ENCODE measurements at places on chromosomes 16 and 17. TPM values are rescaled to one million over a fixed set of nuclear protein-coding genes. Genes with fewer than 3 reads are reported as not detected.

DNA sequence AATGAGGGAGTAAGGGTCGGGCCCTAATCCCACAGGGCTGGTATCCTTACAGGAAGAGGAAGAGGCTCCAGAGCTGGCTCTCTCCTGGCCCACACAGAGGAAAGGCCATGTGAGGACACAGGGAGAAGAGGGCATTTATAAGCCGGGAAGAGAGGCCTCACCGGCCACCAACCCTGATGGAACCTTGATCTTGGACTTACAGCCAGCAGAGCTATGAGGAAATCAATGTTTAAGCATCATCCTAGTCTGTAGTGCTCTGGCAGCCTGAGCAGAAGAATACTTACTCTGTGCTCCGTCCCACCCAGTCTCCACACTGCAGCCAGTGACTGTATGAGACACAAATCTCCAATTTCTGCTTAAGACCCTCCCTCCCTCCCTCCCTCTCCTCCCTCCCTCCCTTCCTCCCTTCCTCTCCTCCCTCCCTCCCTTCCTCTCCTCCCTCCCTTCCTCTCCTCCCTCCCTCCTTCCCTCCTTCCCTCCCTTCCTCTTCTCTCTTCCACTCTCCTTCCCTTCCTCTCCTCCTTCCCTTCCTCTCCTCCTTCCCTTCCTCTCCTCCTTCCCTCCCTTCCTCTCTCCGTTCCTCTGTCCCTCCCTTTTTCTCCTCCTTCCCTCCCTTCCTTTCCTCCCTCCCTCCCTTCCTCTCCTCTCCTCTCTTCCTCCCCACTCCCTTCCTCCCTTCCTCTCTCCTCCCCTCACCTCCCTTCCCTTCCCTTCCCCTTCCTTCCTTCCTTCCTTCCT lies 8.9 kb upstream of the TMEM220 start:
- no peak for DNase-seq

GRCh38 chr17:4931963-4932362 lies at the start of gene GP1BA:
TSS of gene GP1BA (plus strand) at chr17:4932277. CDS start at chr17:4932605, 328 bp downstream.
- no peak for DNase-seq

GRCh38 chr17:44320066-44320465 lies 4.6 kb downstream of the SLC25A39 start:
- no peak for DNase-seq

- peak; percentile 46 for DNase-seq
These were observed 23.8 kb downstream of the COTL1 start for GRCh38 chr16:84593825-84594724.

GRCh38 chr16:49564496-49565229 lies 191.1 kb downstream of the C16orf78 start:
- no peak for DNase-seq

- no peak for DNase-seq
These were observed 20.4 kb upstream of the CDH11 start for GRCh38 chr16:65142276-65142675.

DNA sequence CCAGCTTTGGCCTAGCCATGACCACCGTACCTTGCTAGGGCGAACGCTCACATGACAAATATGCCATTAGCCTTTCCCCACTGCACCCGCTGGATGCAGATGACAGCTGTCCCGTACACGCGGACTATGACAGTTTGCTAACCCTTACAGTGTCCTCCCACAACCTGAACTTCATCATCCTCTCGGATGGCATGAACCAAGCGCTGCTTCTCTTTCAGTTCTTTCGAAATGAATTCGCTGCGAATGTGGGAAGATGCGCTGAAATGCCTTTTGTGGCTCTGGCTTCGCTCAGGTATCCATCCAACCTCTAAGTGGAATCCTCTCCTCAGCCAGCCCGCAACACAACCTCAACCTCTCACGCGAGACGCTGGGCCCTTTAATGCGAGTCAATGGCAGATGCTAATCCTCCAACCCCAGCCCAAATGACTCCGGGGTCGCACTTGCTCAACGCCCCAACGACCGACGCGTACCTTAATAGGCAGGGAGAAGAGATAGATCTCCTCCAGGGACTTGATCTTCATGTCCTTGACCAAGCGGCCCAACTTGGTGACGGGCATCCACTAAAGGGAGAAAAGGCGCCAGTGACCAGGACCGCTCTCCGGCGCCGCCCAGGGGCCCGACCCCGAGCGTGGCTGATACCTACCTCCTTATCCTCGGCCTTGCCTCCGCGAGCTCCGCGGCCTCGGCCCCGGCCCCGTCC lies 670 bp downstream of the RPS2 start:
- peak; percentile 65 for DNase-seq

DNA sequence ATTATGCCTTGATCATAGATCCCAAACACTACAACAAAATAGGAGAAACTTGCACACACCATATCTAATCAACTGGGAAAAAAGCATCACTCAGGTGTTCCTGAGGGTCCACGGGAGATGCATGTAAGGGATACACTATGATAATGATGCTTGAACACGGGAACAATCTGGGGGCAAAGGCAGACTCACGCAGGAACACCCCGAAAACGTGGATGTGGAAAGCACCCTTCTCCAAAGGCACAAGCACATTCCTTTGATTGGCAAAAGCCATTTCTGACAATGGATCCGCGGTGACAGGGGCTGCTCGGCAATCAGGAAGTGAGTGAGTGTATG lies 1.3 kb downstream of the ZNF652 start:
- no peak for DNase-seq

- DNase-seq, result no peak
These were observed 18.8 kb upstream of the SLC5A11 start for GRCh38 chr16:24826817-24827566.

GRCh38 chr17:302300-302698 lies 50.3 kb downstream of the RPH3AL start:
- DNase-seq, result peak; percentile 28

DNA sequence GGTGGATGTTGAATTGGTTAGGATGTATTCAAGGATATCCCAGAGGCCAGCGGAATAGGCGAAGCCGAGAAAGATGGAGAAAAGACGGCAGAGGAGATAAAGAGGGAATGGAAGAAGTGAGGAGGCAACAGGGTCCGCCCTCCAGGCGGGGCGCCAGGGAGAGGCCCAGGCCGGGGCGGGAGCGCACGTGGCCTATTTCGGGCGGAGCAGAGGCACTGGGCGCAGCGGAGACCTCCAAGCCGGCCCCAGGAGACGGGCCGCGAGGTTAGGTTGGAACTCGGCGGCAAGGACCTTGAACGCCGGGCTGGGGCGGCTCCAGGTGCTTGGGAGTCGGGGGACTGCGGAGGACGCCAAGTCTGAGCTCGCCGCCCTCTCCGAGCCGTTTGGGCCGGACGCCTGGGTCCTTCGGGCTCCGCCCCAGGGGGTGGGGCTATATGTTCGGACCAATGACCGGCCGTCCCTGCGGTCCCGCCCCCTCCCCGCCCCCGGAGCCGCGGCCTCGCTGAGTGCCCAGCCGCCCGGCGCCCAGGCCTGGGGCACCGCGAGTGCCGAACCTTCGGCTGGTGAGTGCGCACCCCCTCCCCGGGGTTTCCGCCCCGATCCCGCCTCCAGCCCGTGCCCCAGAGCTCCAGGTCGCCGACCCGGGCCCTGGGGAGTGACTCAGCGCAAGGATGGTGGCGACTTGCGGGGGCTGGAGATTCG lies at the start of gene ZNF771:
Gene ZNF771 (plus strand): TSS at position 505 of the 702 bp plus-strand sequence. CDS start 448 bp downstream, outside the sequence.
- peak; percentile 96 for DNase-seq

DNA sequence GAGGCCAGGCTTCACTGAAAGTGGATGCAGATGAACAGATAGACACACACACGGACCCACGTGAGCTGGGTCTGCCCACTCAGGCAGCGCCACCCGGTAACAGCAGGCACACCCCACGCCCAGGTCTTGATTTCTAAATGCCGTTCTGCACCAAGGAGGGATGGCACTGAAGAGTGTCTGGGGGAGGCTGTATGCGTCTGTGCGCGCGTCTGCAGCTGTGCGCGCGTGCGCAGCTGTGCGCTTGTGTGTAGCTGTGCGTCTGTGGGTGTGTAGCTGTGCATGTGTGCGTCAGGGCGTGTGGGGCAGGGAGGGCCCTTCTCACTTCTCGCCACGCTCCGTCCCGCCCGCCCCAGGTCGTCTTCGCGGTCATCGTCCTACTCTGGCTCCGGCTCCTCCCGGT lies 15.5 kb upstream of the IL17C start:
- no peak for DNase-seq

GRCh38 chr16:59336136-59336695 lies 602.1 kb upstream of the GOT2 start:
- no peak for DNase-seq

DNA sequence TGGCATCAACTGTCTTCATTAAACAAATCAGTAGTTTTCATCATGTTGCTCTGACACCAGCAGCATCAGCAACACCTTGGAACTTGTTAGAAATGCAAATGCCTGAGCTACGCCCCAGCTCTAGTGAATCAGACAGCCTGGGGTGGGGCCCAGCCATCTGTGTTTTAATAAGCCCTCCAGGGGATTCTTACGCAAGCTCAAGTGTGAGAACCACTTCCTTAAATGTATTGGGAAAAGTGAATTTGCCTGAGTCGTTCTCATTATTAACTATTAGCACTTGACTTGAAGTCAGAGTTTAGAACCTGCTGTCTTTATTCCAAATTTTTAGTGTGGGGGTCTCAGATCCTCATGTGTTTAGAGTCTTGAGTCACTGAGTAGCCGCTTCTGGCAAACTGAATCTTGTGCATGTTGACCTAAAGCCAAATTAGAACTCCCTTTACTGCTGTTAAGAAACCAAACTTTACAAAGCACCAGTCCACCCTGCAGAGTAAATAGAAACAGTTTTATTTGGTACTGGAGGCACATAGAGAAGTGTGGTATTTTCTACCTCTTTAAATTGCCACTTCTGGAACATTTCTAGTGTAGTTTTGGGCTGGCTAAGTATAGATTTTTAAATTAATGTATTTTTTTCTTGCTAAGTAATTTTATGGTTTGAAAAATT lies 137.4 kb upstream of the COX10 start:
- DNase-seq, result peak; percentile 71

- DNase-seq, result no peak
These were observed 10.5 kb downstream of the MMP28 start for GRCh38 chr17:35784895-35785294.

GRCh38 chr16:3020247-3020603 lies at the start of gene TNFRSF12A:
TSS of gene TNFRSF12A (plus strand) at chr16:3020368. CDS start at chr16:3020398, 30 bp downstream.
- peak; percentile 84 for DNase-seq

GRCh38 chr16:5444189-5444588 lies 346.6 kb upstream of the EEF2KMT start:
- DNase-seq, result no peak

GRCh38 chr17:20266806-20267458 lies 200.4 kb downstream of the LGALS9B start:
- no peak for DNase-seq

- no peak for DNase-seq
These were observed 207.6 kb downstream of the CEP112 start for GRCh38 chr17:65984299-65984698.

GRCh38 chr17:28001149-28001548 lies 41.3 kb upstream of the NLK start:
- DNase-seq, result no peak

DNA sequence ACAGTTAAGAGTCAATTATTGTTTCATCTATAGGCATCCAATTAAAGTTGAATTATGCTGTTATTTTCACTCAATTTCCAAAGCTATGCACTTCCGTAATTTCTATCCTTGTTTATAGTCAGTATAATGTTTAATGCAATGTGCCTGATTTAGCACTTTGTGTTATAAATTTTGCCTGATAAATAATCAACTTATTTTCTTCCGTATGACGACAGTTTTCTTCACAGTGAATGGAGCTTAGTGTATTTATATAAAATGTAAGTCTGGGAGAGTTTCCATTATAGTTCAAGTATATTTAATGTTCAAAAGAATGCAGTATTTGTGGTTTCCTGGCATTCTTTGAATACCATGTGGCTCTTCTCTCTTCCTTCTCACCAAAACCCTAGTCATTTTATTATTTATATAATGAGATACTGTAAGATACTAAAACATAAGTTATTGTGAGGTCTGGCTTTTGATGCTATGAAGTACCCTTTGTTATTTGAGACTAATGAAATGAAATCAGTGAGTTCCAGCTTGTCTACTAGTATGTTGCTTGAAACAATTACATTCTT lies 240.6 kb downstream of the PRKCA start:
- DNase-seq, result no peak

DNA sequence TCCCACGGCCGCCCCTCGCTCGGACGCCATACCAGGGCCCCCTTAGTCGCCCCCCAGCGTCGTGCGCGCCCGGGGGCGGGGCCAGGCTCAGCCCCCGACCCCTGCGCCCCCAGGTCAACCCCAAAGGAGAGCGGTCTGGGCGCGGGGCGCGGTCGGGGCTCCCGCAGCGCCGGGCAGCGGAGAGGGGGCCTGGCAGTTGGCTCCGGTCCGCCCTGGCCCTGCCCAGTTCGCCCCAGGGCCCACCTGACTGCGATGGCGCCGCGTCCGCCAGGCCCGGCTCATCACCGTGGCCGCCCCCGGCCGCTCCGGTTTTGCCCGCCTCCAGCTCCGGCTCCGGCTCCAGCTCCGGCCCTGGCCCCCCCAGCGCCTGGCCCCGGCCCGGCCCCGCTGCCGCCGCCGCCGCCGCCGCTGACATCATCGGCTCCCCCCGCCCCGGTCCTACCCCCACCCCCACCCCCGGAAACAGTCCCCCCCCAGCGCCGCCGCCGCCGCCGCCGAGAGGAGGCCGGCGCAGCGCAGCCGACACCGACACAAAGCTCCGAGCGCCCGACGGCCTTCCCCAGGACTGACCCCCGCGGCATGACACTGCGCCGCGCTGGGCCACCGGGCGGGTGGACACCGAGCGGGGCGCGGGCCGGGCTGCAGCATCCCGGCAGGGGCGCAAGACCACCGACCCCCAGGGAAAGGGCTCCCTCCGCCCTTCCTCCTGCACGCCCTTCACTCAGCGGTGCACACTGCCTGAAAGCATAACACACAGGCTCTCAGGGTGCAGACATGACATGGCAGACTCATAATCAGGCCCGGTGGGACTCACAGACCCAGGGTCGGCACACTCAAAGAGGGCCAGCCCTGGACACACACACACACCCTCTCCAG lies at the start of gene ZBTB4:
Gene ZBTB4 (minus strand): TSS at position 419 of the 876 bp plus-strand sequence. CDS start 12,830 bp downstream, outside the sequence.
- DNase-seq, result peak; percentile 66

DNA sequence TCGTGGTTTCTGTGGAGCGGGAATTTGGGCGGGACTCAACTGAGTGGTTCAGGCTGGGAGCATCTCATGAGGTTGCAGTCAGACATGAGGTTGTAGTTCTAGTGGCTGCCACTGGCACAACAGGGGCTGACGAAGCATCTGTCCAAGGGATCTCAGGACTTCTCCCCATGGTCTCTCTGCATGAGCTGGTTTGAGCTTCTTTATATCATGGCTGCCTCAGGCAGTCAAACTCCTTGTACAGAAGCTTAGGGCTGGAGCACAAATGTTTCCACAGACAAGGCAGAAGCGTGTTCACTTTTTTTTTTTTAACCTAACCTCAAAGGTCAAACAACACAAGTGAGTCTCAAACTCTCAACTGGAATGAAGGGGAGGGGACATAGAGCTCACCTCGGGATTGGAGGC lies 243.3 kb downstream of the MSI2 start:
- no peak for DNase-seq

DNA sequence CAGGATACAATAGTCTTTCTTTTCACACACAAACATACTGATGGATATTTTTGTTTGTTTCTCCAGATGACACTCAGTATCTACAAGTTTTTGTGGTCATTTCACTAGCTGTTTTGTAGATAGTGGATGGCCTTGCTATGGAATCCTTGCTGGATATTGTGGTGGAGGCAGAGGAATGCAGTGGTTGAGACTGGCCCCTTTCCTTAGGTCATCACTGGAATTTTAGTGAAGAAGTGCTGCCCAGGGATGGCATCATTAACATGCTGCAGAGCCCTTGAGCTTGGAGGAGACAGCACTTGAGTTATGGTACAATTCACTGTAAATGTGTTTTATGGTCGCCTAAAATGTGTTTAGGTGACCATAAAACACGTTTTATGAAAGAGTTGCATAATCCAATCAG lies 455.9 kb upstream of the HSBP1 start:
- no peak for DNase-seq

The ADAD2 gene
- 0.59 TPM for total RNA-seq

The MT1H gene
- not detected for total RNA-seq

The JUP gene
- 117 TPM for total RNA-seq

The ADAM11 gene
- total RNA-seq, result 28.0 TPM

The BEAN1 gene
- total RNA-seq, result 1.6 TPM

The PRSS8 gene
- 0.21 TPM for total RNA-seq

Data from left cardiac atrium (tissue), 4 donors.